ENCODE measurements at places on chromosomes 13 and 19. TPM values are rescaled to one million over a fixed set of nuclear protein-coding genes. Genes with fewer than 3 reads are reported as not detected.

Gene RASAL3
- total RNA-seq = not detected

DNA sequence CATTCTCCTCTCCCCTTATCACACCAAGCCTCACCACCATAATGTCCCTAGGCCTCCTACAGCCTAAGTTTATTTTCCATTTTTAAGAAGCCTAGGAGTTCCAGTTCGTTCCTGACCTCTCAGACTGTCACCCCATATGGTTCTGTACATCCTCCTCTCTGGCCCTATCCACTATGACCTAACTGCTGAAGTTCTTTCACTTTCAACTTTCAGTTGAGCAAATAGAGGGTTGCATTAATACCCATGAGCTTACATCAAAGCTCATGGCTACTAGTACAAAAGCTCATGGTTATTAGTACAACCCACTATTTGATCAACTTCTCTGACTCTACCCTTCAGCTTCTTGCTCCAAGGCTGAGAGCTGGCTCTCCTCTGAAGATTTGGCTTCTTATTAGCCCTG lies 72.9 kb downstream of the FGF14 start:
- no peak for DNase-seq

Gene PEAK3
- not detected for total RNA-seq

Gene TMC4
- total RNA-seq = 0.46 TPM

DNA sequence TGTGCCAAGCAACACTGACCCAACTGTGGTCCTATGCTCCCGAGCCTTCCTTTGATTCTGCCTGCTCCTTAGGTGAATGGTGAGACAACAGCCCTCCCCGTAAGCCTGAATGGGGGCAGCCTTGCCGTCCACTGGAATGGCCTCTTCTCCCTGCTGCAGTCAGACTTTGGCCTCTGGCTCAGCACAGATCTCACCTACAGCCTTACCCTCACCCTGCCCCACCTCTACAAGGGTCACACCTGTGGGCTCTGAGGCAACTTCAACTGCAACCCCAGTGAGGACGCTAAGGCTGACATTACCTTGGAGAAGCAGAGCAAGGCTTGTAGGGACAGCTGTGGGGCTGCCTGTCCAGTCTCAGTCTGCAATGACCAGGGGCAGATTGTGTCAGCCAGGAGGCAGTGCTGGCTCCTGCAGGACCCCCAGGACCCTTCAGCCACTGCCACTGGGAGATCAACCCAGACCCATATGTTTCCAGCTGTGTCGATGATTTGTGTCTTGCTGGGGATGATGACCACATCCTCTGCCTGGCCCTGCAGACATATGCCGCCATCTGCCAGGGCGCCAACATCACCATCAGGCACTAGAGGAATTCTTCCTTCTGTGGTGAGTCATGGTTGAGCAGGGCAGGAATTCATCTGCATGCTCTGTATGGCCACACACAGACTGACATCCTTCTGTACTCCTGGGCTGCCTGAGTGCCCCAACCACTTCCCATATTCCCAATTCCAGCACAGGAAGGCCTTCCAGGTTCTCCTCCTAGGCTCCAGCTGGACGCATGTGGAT lies 27.3 kb upstream of the FXYD3 start:
- no peak for DNase-seq

Gene LRRC63
- not detected for total RNA-seq
